ENCODE measurements at places on chromosomes 3 and 15.

DNA sequence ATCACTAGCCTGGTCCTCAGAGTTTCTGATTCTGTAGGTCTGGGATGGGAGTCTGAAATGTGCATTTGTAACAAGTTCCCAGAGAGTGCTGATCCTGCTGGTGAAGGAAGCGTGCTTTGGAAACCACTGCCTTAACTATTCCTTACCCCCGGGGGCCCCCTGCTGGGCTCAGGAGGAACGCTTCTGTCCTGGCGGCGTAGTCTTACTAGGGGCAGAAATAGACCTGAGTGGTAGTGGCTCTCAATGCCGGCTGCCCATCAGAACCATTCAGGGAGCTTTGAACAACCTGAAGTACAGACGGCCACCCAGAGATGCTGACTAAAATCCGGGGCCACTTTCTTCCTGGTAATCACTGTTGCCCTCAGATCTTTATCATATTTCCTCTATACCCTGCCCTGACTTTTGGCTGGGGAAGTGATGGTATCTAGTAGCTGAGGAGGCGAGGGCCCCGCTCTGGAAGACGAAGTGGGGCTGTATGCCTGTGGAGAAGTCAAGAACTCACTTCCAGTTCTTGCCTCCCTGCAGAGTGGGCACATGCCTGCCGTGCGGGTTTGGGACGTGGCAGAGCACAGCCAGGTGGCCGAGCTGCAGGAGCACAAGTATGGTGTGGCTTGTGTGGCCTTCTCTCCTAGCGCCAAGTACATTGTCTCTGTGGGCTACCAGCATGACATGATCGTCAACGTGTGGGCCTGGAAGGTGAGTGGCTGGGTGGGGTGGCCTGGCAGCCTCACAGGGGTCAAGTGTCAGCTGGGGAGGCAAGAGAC, 16.3 kb upstream of the JMJD7 start:
- peak; percentile 82 for DNase-seq

- DNase-seq, result no peak
Observed at GRCh38 chr15:70165716-70166284, 68.1 kb upstream of the TLE3 start.

- DNase-seq, result no peak
Observed at GRCh38 chr3:141072950-141073349, 21.8 kb downstream of the SPSB4 start.

- no peak for DNase-seq
Observed at GRCh38 chr15:57522148-57522547, 69.6 kb upstream of the MYZAP start.

GRCh38 chr3:196843435-196844110, 24.1 kb upstream of the SENP5 start:
- no peak for DNase-seq

- no peak for DNase-seq
Observed at GRCh38 chr3:50147447-50147846, 7.7 kb upstream of the SEMA3F start.

DNA sequence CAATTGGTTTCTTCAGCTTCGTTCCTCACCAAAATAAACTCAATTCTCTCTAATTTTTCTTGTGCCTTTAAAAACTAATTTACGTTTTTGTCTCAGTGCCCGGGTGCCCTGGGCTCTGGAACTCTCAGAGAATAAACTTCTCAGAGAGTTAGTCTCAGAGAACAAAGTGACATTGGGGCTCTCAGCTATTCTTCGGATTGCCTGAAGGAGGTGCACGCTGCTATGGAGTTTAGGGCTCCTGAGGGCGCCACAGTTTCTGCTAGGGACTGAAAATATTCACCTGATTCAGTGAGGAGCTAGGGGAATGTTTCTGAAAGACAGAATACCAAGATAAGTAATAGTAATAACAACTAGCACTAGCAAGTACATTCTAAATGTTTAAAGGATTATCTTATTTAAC, 22.7 kb downstream of the ZIC4 start:
- DNase-seq, result peak; percentile 5

- no peak for DNase-seq
Observed at GRCh38 chr3:77606372-77606771, 566.5 kb downstream of the ROBO2 start.

GRCh38 chr15:78422571-78423340, 15.3 kb upstream of the IREB2 start:
- peak; percentile 81 for DNase-seq

DNA sequence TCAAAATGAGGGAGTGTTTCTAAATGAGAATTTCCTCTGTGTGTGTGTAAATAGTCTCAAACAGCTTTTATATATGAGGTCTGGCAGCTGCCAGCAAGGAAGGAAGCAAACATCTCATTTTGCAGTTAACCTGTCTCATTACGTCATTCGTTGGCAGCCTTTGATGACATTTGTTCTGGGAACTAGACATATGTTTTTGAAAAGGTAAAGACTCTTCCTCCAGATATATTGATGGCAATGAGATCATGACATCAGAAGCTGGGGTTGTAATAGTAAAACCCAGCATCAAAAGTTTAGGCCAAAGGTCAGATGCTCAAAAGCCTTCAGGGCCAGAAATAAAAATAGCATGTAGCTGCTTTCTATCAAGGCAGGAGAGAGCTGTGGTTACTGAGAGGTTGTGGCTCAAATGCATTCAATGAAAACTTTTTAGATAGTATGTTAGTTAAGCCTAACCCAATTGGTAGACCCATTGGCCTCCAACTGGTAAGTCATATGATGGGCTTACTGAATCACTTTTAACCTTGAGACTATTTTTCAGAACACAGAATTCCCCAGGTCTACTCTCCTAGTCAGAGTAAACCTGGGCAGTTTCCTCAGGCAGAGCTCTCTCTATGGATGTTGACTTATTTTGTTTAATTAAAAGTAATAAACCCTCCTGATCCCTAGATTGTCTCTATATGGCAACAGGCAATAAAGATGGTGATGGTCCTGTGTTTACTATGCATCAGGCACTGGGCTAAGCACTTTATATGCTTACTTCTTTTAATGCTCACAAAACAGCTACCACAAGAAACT, 386.5 kb upstream of the CFAP20DC start:
- DNase-seq, result no peak

GRCh38 chr3:58256061-58256460, 18.5 kb downstream of the ABHD6 start:
- DNase-seq, result no peak

- no peak for DNase-seq
Observed at GRCh38 chr15:62777671-62778070, 264.9 kb upstream of the TPM1 start.

DNA sequence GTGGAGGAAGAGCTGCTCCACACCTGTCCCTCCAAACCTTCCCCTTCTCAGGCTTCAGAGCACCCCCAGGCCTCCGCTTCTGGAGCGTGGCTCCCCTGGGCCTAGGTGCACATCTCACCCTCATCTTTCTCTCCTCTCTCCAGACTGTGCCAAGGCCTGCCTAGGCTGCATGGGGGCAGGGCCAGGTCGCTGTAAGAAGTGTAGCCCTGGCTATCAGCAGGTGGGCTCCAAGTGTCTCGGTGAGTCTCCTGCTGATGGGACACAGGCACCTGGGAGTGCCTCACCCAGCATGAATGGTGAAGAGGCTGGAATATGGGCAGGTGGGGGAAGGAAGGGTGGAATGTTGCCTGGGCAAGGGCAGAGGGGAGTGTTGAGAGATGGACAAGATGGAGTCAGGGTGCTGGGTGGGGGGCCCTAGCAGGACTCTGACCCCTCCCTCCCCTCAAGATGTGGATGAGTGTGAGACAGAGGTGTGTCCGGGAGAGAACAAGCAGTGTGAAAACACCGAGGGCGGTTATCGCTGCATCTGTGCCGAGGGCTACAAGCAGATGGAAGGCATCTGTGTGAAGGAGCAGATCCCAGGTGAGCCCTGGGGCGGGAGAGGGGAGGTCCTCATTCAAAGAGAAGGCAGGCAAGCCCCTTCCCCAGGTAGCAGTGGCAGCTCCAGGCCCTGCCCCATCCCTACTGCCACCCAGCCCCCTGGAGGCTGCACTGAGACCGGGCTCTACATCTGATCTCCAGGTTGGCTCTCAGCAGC, 9.1 kb downstream of the PRRT3 start:
- DNase-seq, result no peak

- no peak for DNase-seq
Observed at GRCh38 chr3:112187300-112187699, 54.3 kb upstream of the GCSAM start.

GRCh38 chr3:94420931-94421330, 358.1 kb downstream of the NSUN3 start:
- no peak for DNase-seq

DNA sequence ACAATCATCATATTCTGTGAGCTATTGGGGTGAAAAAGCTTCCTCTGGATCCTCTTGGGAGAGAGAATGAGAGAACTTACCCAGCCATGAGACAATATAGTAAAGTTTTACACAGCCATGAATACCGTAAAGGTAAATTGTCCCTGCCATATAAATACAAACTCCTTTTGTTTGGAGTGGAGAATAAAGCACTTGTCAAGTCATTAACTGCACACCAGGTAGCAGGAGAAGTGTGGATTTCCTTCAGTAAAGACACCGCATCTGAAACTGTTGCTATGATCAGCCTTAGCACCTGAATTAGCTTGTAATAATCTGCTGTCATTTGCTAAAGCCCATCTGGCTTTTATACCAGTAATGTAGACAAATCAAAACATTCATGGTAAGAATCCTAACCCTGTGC, 336.6 kb upstream of the SLCO3A1 start:
- no peak for DNase-seq

- no peak for DNase-seq
Observed at GRCh38 chr3:126290325-126290724, 66.9 kb downstream of the KLF15 start.

- peak; percentile 60 for DNase-seq
Observed at GRCh38 chr15:60326824-60327654, 70.7 kb downstream of the ANXA2 start.

- DNase-seq, result no peak
Observed at GRCh38 chr15:42955518-42955917, 34.9 kb upstream of the TTBK2 start.

GRCh38 chr3:174438501-174439145, 420.5 kb upstream of the NAALADL2 start:
- no peak for DNase-seq

DNA sequence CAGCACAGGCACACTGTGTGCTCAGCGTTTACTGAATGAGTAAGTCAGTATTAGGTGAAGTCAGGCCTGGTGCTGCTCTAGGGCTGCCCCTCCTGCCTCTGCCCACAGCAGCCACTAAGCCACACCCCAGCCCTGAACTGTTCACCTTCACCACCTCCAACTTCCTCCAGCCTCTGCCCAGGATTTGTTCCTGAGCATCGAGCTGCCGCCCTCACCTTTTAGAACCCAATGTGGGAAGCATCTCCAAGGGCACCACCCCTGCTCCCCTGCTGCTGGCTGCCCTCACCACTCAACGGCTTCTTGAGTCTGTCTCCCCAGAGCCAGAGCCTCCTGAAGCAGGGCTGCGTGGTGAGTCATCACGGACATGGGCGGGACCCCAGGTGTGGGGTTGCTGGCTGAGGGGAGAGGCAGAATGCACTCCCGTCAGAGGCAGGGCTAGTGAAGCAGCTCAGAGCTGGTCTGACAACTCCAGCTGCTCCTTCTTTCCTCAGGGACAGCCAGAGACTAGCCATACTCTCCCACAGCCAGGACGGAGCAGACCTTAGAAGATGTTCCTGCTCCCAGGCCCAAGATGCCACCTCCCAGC, 5.8 kb downstream of the HYAL2 start:
- DNase-seq, result peak; percentile 46

- no peak for DNase-seq
Observed at GRCh38 chr15:20345401-20345958, 196.1 kb downstream of the GOLGA6L6 start.

- no peak for DNase-seq
Observed at GRCh38 chr3:197472151-197472550, 83.6 kb downstream of the BDH1 start.

DNA sequence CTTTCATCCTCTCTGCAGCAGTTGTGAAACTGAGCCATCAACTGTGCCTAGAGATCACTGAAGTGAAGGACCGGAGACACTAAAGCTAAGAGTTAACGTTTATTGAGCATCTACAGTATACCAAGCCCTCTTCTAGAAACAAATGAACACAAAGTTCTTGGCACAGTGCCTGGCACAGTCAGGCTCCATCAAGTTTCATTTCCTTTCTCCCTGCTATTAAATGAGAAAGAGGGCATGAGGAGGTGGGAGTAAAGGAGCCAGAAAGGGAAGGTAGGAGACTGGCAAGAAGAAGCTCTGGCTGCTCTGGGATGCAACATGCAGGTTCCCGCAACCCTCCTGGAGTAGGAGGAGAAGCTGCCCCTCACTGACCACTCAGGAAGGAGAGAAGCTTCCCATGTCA, 30.6 kb downstream of the CYP19A1 start:
- DNase-seq, result no peak

GRCh38 chr3:59065240-59065639, 15.4 kb upstream of the CFAP20DC start:
- DNase-seq, result no peak

- DNase-seq, result peak; percentile 94
Observed at GRCh38 chr3:45592830-45593707, 1.5 kb upstream of the LIMD1 start.

- DNase-seq, result peak; percentile 94
Observed at GRCh38 chr3:50242851-50243542, 7.0 kb downstream of the GNAI2 start.

- DNase-seq, result no peak
Observed at GRCh38 chr15:31953478-31953877, 76.8 kb upstream of the CHRNA7 start.

- DNase-seq, result no peak
Observed at GRCh38 chr15:71409541-71409940, 294.3 kb downstream of the THSD4 start.

DNA sequence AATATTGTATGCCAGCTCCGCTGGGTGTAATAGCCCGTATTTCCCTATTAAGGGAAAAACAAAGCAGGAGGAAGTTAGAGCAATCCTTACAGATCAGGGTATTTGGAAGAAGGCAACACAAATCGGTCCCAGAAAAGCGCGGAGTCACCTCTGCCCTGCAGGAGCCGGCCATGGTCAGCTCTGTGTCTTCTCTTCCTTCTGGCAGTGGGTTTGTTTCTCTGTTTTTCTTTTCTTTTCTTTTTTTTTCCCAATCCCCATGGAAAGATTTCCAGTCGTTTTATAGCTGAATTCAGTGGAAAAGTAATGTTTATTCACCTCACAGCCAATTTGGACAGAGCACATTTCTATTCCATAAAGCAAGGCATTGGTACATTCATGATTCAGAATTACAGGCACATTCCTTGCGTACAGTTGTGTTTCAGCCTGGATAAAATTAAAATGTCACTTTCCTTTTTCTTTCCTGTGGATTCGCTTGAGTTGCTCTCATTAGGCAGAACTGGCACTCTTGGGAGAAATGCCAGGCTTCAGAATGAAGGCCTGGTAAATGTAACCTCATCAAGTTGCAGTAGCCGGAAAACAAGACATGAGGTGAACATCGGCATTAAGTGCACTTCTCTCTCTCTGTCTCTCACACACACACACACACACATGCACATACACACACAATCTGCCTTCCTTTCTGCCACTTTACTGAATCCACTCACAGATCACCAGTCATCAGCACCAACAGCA, 204.5 kb upstream of the UBE2E1 start:
- DNase-seq, result no peak

GRCh38 chr3:98551236-98551635, 19.5 kb downstream of the GPR15 start:
- DNase-seq, result no peak
